ENCODE measurements at places on chromosomes 11 and 22.
A peak's percentile ranks its signal among the peaks of the same experiment; 100 is the strongest.

- no peak for DNase-seq
These were observed 22.6 kb upstream of the CAT start for GRCh38 chr11:34416088-34416487.

GRCh38 chr11:109123816-109124787 lies 297.9 kb upstream of the C11orf87 start:
- DNase-seq, result no peak

DNA sequence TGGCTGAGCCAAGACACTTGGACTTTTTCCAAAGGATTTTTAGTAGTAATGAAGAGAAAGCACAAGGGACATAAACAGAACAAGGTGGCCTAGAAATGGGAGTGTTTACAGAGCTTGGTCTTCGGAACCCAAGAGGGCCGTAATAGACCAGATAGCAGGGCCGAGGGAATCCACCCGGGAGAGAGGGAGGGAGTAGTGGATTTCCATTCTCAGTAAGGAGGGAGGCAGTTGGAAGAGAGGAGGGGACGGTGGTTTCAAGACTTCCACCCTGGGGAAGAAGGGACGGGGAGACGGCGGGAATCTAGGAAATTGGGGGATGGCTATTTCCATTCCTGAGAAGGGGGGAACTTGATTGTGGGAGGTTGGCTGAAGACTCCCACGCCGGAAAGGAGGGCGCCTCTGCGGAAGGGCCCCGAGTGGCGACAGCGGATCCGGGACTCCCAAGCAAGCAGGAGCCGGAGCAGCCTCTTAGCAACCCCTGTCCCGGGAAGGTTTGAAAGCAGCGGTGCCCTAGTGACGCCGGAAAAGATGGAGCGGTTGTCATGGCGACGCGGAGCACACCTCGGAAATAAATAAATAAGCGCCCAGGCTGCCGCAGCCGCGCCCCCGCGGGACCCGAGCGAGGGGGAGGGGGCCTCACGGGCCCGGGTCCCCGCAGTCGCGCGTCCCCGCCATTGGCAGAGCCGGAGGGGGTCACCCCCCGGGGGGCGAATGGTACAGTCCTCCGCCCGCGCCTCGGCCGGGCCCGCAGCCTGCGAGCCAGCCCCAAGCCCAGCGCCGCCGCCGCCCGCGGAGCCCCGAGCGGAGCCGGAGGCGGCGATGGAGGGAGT lies 31.6 kb downstream of the EIF3F start:
- peak; percentile 16 for DNase-seq

DNA sequence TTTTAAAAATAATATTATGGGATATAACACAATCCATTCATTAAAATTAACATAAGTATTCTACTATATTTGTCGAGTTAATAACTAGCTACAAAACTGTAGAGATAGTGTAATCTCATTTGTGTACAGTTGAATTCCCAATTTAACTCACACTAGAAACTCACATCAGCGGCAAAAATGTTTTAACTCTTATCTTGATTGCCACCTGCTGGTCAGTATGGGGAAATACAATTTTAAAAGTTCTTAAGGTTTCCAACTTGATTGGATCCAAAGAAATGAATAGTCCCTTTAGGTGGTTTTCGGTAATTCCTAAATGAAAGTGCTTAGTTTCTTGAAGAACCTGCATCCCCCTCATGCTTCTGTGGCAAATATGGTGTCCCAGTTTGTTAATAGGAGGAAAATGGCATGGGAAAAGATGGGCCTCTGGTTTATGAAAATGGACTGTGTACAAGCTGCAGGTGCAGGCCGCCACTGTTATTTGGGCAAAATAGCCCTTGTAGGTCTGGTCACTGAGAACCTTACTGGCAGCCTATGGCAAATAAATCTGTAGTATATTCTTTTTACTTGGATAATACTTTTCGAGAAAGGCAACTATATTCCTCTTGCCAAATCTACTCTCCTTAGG lies 33.7 kb upstream of the SLC17A6 start:
- DNase-seq, result no peak
